ENCODE measurements at places on chromosomes 12 and 14.
A peak's percentile ranks its signal among the peaks of the same experiment; 100 is the strongest.

DNA sequence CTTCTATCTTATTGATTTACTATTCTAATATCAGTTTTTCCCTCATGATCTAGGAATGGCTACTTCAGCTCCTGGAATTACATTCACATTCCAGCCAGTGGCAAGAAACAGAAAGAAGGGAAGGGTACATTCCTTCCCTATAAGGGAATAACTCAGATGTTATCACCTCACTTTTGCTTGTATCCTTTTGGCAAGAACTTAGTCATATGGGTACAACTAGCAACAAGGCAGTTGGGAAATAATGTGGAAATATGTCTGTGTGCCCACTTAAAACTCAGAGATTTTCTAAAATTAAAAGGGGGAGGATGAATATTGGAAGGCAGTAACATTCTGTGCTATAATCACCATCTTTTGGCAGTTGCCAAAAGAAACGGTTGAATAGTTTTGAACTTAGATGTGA lies 85.6 kb downstream of the MSRB3 start:
- no peaks in the 10 kb centered on the region for H3K4me1 ChIP-seq
- no peaks in the 10 kb centered on the region for H3K36me3 ChIP-seq
- no peaks in the 10 kb centered on the region for H3K27me3 ChIP-seq
- H3K4me3 ChIP-seq, result no peak overlapping the region
- peak; percentile 1 for DNase-seq

- DNase-seq, result peak; percentile 44
- peaks cover 2% of the 10 kb centered on the region for H3K4me1 ChIP-seq
- no peaks in the 10 kb centered on the region for H3K27me3 ChIP-seq
- H3K36me3 ChIP-seq, result peaks cover 5% of the 10 kb centered on the region
These were observed 32.1 kb downstream of the BAZ1A start for GRCh38 chr14:34843011-34843554.

DNA sequence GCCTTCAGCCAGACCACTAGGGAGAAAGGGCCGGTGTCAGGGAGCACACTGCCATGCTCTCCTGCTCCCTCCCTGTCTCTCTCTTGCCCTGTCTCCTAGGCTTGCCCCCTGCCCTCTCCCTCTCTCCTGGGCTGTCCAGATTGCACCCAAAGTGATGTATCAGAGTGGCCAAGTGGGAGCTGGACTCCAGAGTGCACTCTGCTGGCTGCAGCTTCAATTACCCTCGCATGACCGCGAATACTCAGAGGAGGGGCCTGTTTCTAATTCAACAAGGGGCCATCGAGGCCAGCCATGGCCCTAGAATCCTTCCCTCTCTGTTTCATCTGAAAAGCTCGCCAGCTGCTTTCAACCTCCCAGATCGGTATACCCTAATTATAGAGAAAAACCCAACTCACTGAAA lies 206.4 kb upstream of the FKBP4 start:
- H3K36me3 ChIP-seq, result peaks cover 4% of the 10 kb centered on the region
- no peak overlapping the region for H3K4me3 ChIP-seq
- DNase-seq, result no peak
- no peaks in the 10 kb centered on the region for H3K4me1 ChIP-seq
- H3K27me3 ChIP-seq, result no peaks in the 10 kb centered on the region

DNA sequence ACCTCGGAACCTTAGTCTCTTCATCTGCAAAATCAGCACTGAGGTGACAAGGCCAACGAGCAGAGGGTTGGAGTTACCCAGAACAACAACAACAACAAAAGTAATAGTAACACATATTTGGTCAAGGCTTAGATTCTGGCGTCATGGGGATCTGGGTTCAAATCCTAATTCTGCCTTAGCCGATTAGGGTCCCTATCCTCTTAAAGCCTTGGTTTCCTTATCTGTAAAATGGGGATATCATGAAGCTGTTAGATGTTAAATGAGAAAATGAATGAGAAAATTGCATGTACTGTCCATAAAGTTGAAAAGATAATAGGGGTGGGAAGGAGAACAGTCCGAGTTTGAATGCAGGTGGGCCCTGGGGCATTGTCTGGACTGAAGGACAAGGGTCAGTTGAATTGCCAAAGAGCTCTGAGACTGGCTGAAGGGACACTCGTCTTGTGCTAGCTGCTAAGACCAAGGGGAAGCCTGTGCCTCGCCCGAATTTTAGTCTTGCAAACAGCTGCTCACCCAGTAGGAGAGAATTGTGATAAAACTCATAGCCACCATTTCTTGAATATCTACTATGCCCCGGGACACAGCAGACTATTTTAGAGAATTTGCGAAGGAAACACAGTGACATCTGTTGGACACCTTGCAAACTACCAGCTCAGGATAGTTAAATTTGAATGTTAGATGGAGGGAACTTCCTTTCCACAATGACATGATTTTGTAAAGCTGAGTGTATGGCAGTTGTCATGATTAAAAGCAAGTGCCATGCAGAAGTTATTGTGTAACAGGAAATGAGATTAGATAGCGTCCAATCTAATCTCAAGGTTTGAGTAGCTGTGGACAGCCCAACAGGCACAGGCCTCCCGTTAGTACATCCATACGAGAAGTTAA lies 6.8 kb upstream of the HNF1A start:
- H3K4me1 ChIP-seq, result no peaks in the 10 kb centered on the region
- no peaks in the 10 kb centered on the region for H3K27me3 ChIP-seq
- H3K4me3 ChIP-seq, result no peak overlapping the region
- DNase-seq, result peak; percentile 80
- no peak overlapping the region for H3K27ac ChIP-seq
- H3K36me3 ChIP-seq, result no peaks in the 10 kb centered on the region

GRCh38 chr14:94489336-94489735 lies 13.3 kb upstream of the SERPINA9 start:
- H3K36me3 ChIP-seq, result no peaks in the 10 kb centered on the region
- H3K27me3 ChIP-seq, result no peaks in the 10 kb centered on the region
- no peaks in the 10 kb centered on the region for H3K4me1 ChIP-seq
- no peak overlapping the region for H3K27ac ChIP-seq
- no peak for DNase-seq

GRCh38 chr14:80054020-80054419 lies 157.3 kb downstream of the DIO2 start:
- H3K4me3 ChIP-seq, result no peak overlapping the region
- H3K36me3 ChIP-seq, result no peaks in the 10 kb centered on the region
- no peaks in the 10 kb centered on the region for H3K4me1 ChIP-seq
- H3K27ac ChIP-seq, result no peak overlapping the region
- no peaks in the 10 kb centered on the region for H3K27me3 ChIP-seq

- no peaks in the 10 kb centered on the region for H3K27me3 ChIP-seq
- no peak overlapping the region for H3K27ac ChIP-seq
- no peak for DNase-seq
- H3K4me3 ChIP-seq, result no peak overlapping the region
These were observed 90.2 kb upstream of the PLEKHG7 start for GRCh38 chr12:92612611-92613010.

GRCh38 chr12:13032164-13032563 lies 12.0 kb upstream of the FAM234B start:
- DNase-seq, result no peak
- H3K4me1 ChIP-seq, result no peaks in the 10 kb centered on the region
- H3K4me3 ChIP-seq, result no peak overlapping the region
- no peaks in the 10 kb centered on the region for H3K27me3 ChIP-seq

DNA sequence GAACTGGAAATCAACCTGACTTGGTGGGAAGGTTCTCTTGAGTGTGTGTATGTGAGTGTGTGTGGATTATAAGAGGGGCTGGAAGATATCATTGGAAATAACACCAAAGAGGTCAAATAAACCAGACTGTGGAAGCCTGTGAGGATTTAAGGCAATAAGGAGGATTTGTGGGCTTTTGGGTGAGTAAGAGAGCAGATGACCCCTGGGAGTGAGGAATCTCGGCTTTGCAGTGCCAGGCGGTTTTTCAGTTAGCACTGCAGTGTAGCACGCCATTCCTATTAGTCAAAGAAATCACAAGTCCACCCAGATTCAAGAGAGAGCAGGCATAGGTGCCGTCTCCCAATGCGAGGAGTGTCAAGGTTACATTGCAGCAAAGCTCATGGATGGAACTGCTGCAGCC lies 63.3 kb downstream of the CALM1 start:
- no peaks in the 10 kb centered on the region for H3K27me3 ChIP-seq
- DNase-seq, result no peak
- H3K27ac ChIP-seq, result no peak overlapping the region
- peaks cover 3% of the 10 kb centered on the region for H3K4me1 ChIP-seq

DNA sequence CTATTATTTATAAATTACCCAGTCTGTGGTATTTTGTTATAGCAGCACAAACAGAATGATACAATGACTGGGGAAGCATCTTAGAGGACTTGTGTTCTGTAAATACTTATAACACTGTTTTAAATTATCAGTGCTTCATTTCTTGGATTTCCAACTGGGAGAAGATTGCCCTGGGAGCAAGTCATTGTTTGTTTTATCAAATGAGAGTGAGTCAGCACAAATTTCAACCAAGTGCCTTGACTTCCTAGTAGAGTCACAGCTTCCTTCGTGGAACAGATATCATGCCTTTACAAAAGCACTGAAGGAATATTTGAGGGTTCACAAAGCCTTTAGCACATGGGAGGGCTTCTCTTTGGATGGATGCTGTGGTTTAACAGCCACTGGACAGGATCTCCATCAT lies 234.1 kb downstream of the KTN1 start:
- no peaks in the 10 kb centered on the region for H3K4me1 ChIP-seq
- H3K36me3 ChIP-seq, result no peaks in the 10 kb centered on the region
- H3K4me3 ChIP-seq, result no peak overlapping the region
- H3K27me3 ChIP-seq, result no peaks in the 10 kb centered on the region
- H3K27ac ChIP-seq, result no peak overlapping the region

- DNase-seq, result no peak
- no peaks in the 10 kb centered on the region for H3K4me1 ChIP-seq
- H3K4me3 ChIP-seq, result no peak overlapping the region
- H3K27me3 ChIP-seq, result no peaks in the 10 kb centered on the region
- H3K36me3 ChIP-seq, result no peaks in the 10 kb centered on the region
These were observed 29.9 kb downstream of the PUS7L start for GRCh38 chr12:43728698-43729097.

DNA sequence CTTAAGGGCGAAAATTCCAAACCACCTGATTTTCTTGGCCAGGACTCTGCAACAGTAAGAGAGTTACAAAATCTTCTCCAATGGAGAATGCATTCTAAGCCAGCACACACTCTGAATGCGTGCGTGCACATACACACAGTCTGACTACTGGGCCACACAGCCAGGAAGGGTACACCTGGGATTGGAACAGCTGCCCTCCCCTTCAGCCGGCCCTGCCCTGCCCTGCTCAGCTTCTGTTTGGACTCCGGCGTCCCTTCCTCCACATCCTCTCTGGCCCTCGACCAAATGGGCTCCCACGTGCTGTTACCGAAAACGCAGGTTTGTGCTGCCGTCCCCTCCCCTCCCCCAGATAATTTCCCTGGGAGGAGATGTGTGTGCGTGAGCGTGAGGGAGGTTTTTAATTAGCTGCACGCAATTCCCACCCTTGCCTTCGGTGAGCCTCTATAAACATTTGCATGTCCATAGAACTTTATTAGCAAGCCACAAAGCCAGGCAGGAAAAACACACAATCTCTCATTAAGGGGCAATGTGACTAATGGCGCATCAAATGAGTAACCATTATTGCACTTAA lies 43.0 kb downstream of the CCNK start:
- H3K4me1 ChIP-seq, result peaks cover 16% of the 10 kb centered on the region
- no peaks in the 10 kb centered on the region for H3K27me3 ChIP-seq
- H3K36me3 ChIP-seq, result peaks cover 6% of the 10 kb centered on the region
- H3K4me3 ChIP-seq, result no peak overlapping the region
- no peak overlapping the region for H3K27ac ChIP-seq
- DNase-seq, result no peak

DNA sequence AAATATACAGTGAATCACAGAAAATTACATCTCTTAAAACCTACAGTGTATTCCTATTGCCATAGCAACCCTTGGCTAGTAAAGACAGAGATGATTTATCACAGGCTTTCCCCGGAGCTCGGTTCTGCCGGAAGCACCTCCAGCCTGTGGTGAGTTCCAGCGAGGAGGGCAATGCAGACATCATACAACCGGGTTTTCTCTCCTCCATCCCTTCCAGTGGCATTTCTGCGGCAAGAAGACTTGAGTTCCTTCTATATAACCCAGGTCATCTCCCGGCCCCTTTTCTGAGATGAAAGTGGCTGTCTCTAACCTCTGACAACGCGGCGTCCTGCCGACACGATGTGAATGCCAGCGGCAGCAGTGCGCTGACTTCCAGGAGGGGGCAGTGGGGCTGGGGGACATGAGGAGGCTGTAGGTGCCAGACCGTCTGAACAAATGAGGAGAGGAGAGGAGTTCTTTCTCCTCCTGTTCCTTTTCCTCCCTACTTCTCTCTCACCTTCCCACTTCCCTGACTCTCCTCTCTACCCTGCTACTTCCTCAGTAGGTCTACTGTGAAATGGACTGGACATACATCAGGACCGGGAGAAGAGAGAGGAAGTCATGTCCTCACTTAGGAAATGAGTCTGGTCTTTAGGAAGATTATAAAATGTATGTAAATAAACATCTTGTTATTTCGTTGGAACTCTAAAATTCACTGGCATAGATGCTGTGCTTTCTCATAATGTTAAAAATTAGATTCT lies 68.6 kb upstream of the MAX start:
- H3K27ac ChIP-seq, result no peak overlapping the region
- H3K36me3 ChIP-seq, result no peaks in the 10 kb centered on the region
- no peaks in the 10 kb centered on the region for H3K27me3 ChIP-seq
- no peak overlapping the region for H3K4me3 ChIP-seq
- DNase-seq, result peak; percentile 54
- peaks cover 9% of the 10 kb centered on the region for H3K4me1 ChIP-seq

- no peak overlapping the region for H3K4me3 ChIP-seq
- no peaks in the 10 kb centered on the region for H3K27me3 ChIP-seq
- no peaks in the 10 kb centered on the region for H3K4me1 ChIP-seq
- DNase-seq, result no peak
- H3K36me3 ChIP-seq, result no peaks in the 10 kb centered on the region
- no peak overlapping the region for H3K27ac ChIP-seq
These were observed 7.7 kb downstream of the TUNAR start for GRCh38 chr14:95884377-95884776.

DNA sequence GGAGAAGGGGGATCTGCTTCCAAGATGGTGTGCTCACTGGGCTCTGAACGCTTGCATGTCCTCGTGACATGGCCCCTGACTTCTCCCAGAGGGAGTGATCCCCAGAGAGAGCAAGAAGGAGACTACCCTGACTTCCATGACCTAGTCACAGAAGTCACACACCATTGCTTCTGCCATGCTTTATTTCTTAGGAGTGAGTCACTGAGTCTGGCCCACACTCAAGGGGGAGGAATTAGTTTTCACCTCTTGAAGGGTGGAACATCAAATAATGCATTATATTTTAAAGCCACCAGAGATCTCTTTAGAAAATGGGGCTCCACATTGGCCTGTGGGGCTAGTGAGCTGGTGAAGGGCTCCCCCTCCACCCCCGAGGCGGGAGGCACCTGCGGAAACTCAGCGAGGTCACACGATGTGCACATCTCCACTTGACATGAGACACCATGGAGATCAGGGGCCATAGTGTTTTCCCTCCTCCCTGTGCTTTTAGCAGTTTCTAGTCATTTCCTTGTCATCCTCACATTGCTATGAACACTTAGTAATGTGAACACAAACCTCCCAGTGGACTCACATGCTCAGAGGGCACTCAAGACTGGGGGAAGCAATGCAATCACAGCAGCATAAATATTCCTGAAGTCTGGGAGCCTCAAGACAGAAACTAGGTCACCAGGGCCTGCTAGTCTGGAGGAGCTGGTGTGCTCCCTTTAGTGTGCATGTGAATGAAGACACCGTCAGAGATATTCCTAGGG lies 87.4 kb upstream of the FZD10 start:
- H3K4me1 ChIP-seq, result no peaks in the 10 kb centered on the region
- no peak overlapping the region for H3K27ac ChIP-seq
- H3K36me3 ChIP-seq, result no peaks in the 10 kb centered on the region
- no peak for DNase-seq
- no peaks in the 10 kb centered on the region for H3K27me3 ChIP-seq
